Spinal cord (tissue), 10 donors: ENCODE measurements at places on chromosomes 16 and 17. TPM values are rescaled to one million over a fixed set of nuclear protein-coding genes. Genes with fewer than 3 reads are reported as not detected.

RNU2-1 gene
- not detected for total RNA-seq

AIPL1 gene
- total RNA-seq, result not detected

NOTUM gene
- 3.0 TPM for total RNA-seq

TOP3A gene
- 36.2 TPM for total RNA-seq

- no peak for DNase-seq
- no peaks in the 10 kb centered on the region for H3K27me3 ChIP-seq
- no peak overlapping the region for H3K4me3 ChIP-seq
Observed at GRCh38 chr16:84093879-84094270, 22.9 kb downstream of the MBTPS1 start.

GRCh38 chr17:81631482-81631881 lies 5.4 kb downstream of the NPLOC4 start:
- H3K4me3 ChIP-seq, result no peak overlapping the region
- H3K27me3 ChIP-seq, result no peaks in the 10 kb centered on the region
- DNase-seq, result no peak
- H3K4me1 ChIP-seq, result peaks cover 13% of the 10 kb centered on the region

DNA sequence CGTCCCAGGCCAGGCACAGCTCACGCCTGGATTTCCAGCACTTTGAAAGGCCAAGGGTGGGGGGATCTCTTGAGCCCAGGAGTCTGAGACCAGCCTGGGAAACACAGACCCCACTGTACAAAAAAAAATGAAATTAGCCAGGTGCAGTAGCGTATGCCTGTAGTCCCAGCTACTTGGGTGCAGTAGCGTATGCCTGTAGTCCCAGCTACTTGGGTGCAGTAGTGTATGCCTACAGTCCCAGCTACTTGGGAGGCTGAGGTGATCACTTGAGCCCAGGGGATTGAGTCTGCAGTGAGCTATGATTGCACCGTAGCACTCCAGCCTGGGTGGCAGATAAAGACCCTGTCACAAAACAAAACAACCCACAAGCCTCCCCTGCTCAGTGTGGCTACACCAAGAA lies 27.0 kb upstream of the SLC25A19 start:
- no peak overlapping the region for H3K27ac ChIP-seq
- no peak for DNase-seq
- H3K4me3 ChIP-seq, result no peak overlapping the region
- H3K27me3 ChIP-seq, result no peaks in the 10 kb centered on the region
- H3K4me1 ChIP-seq, result no peaks in the 10 kb centered on the region

DNA sequence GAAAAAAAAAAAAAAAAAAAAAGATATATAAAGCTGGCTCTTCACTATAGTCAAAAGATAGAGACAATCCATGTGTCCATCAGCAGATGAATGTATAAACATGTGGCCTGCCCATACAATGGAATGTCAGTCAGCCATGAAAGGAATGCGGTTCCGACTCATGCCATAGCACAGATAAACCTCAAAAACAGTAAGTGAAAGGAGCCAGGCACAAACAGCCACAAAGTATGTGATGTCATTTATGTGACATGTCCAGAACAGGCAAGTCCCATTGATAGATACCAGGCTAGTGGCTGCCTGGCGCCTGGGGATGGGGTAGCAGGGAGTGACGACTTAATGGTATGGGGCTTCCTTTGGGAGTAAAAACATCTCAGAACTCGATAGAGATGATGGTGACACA lies 155.7 kb downstream of the CMIP start:
- H3K36me3 ChIP-seq, result no peaks in the 10 kb centered on the region
- peak overlapping the region; percentile 6 for H3K27ac ChIP-seq
- H3K4me3 ChIP-seq, result no peak overlapping the region
- peaks cover 31% of the 10 kb centered on the region for H3K4me1 ChIP-seq

DNA sequence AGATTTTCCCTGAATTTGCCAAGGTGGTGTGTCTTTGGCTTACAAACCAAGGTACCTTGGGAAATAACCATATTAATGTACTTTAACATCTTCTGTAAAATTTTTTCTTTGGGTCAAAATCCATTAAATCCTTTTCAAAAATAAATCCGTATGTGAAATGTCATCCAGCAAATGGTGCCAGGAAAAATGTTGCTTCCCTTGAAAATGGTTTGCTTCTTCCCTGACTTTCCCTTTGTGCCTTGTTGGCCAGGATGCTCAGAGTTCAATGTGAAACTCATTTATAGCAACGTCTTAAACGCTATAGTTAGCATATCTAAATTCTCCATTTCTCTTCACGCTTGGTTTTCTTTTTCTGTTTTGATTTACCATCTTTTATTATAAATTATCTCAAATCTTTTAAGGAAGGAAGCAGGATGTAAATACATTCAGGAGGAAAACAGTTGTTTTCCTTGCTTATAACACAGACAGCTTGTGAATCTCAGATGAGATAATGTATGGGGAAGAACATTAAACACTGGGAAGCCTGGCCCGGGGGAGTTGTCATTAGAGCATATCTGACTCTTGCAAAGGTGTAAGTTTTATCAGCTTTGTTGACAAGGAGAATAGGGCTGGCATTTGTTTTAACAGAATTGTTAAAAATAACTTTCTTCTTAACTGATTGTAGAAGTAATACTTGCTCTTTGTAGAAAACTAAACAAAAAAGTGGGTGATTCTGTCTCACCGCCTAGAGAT lies 42.1 kb downstream of the GPRC5B start:
- H3K4me1 ChIP-seq, result peaks cover 10% of the 10 kb centered on the region
- no peak for DNase-seq
- H3K27ac ChIP-seq, result no peak overlapping the region
- H3K4me3 ChIP-seq, result no peak overlapping the region

GRCh38 chr16:88649924-88650748 lies 717 bp downstream of the CYBA start:
- H3K27ac ChIP-seq, result no peak overlapping the region
- peak overlapping the region; percentile 58 for H3K4me3 ChIP-seq
- H3K4me1 ChIP-seq, result peaks cover 26% of the 10 kb centered on the region
- DNase-seq, result peak; percentile 31
- no peaks in the 10 kb centered on the region for H3K27me3 ChIP-seq
- peaks cover 72% of the 10 kb centered on the region for H3K36me3 ChIP-seq

GRCh38 chr16:11542069-11542744 lies 44.5 kb downstream of the LITAF start:
- no peaks in the 10 kb centered on the region for H3K36me3 ChIP-seq
- H3K4me3 ChIP-seq, result no peak overlapping the region
- peaks cover 11% of the 10 kb centered on the region for H3K4me1 ChIP-seq
- H3K27ac ChIP-seq, result no peak overlapping the region
- no peaks in the 10 kb centered on the region for H3K27me3 ChIP-seq
- DNase-seq, result peak; percentile 61

GRCh38 chr17:78892936-78893379 lies 10.0 kb downstream of the CEP295NL start:
- no peak overlapping the region for H3K27ac ChIP-seq
- H3K27me3 ChIP-seq, result no peaks in the 10 kb centered on the region
- DNase-seq, result no peak
- peaks cover 77% of the 10 kb centered on the region for H3K4me1 ChIP-seq
- H3K36me3 ChIP-seq, result peaks cover 34% of the 10 kb centered on the region

- no peak overlapping the region for H3K27ac ChIP-seq
- H3K4me3 ChIP-seq, result no peak overlapping the region
- no peaks in the 10 kb centered on the region for H3K36me3 ChIP-seq
- no peak for DNase-seq
Observed at GRCh38 chr17:14306596-14306995, 5.7 kb downstream of the HS3ST3B1 start.

DNA sequence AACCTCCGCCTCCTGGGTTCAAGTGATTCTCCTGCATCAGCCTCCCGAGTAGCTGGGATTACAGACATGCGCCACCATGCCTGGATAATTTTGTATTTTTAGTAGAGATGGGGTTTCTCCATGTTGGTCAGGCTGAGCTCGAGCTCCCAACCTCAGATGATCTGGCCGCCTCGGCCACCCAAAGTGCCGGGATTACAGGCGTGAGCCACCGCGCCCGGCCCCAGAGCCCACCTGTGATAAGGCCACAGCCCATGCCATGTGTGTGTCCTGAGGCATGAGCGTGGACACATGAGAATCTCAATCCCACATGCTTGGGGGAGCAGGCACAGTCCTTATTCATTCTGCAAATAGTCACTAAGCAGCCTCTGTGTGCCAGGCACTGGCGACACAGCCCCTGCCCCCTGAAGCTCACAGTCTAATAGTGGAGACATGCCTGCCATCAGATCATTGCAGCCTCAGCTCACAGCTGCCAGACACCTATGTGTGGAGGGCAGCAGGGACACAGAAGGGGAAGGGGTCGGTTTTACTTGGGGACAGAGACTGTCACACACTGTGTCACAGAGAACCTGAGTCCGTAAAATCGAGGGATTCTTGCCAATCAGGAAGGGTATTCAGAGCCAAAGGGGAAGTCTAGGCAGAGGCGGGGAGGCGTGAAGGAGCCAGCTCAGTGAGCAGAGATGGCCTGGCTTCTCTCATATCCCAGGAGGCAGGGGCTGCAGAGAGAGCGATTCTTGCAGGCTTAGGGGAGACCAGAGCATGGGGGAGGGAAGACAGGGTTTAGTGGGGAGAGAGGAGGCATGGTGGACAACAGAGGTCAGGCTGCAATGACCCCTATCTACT lies 9.4 kb upstream of the ABCC3 start:
- H3K4me3 ChIP-seq, result no peak overlapping the region
- H3K36me3 ChIP-seq, result peaks cover 48% of the 10 kb centered on the region
- H3K27me3 ChIP-seq, result peaks cover 6% of the 10 kb centered on the region
- no peak for DNase-seq
- H3K4me1 ChIP-seq, result peaks cover 43% of the 10 kb centered on the region

DNA sequence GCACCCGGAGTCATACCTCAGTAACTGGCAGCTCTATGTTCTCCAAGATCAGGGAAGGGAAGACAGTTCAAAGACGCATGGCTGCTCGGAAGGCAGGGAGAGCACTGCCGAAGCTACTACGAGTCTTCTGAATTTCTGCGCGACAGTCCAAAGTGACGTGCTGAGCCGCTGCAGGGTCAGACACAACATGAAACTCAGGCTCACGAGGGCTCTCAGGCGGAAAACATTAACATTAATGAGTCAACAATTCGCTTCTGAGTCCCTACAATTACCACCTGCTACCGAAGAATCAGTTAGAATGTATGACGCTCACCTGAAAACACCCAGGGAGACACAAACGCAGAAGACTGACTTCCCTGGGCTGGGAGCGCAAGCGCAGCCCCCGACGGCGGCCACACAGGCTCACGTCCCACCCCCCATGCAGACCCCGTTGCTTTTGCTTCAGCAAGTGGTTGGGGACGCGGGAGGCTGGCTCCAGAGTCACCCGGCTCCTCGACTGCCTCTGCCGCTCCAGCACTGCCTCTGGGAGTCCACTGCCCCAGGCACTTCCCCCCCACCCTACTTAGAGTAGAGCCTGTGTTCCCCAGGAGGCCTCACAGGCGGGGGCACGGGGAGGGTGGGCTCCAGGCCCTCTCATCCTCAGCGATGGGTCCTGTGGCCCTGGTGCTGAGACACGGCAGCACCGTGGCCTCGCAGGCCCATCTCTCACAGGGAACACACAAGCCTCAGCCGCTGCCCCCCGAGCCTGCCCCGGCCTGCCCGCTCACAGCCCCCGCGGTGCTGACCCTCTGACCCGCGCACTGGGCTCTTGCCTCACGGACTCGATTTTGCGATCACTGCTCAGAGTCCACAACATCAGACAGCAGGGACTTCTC lies 38.9 kb downstream of the LMF1 start:
- H3K27ac ChIP-seq, result no peak overlapping the region
- peaks cover 81% of the 10 kb centered on the region for H3K36me3 ChIP-seq
- DNase-seq, result no peak
- peaks cover 3% of the 10 kb centered on the region for H3K4me1 ChIP-seq
- H3K4me3 ChIP-seq, result no peak overlapping the region
